Stimulated activated CD4-positive, alpha-beta T cell treated with anti-CD3 and anti-CD28 coated beads, TNF-alpha, amount 100 ng/mL, for 1 hour (primary cell): ENCODE measurements at places on chromosomes 5 and 9.

GRCh38 chr9:100222674-100223073, 123.6 kb downstream of the INVS start:
- no peak for DNase-seq

GRCh38 chr5:124438903-124439281, 307.5 kb downstream of the ZNF608 start:
- DNase-seq, result no peak

DNA sequence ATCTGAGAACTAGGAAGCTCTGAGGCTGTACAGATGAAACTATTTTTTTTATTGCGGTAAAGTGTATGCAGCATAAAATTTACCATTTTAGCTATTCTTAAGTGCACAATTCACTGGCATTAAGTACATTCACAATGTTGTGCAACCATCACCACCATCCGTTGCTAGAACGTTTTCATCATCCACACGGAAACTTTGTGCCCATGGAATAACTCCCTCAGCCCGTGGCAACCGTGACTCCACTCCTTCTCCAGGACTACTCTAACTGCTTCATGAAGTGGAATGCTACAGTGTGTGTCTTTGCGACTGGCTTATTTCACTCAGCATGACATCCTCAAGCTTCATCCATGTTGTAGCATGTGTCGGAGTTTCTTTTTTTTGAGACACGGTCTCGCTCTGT, 57.1 kb downstream of the COL23A1 start:
- DNase-seq, result no peak

GRCh38 chr5:147339313-147339712, 104.5 kb downstream of the STK32A start:
- no peak for DNase-seq

DNA sequence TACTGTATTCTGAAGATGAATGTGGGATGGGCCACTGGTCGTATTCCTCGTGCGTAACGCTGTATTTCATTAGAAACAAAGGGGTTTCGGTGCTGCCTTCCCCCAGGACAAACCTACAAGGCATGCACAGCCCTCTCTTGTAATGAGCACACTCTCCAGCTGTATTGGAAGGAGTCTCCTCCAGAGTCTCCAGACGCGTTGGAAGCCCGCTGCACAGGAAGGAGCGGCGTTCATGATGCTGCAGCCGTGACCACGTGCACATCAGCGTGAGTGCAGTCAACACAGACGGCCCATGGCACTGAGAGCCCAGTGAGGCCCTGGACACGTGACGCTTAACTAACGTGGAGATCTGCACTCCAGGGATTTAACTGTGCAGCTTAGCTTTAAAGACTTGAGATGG, 209.0 kb upstream of the IRX1 start:
- DNase-seq, result no peak

- no peak for DNase-seq
These were observed 901 bp downstream of the ACTL7B start for GRCh38 chr9:108854641-108855528.

- no peak for DNase-seq
These were observed 129.8 kb upstream of the IFNE start for GRCh38 chr9:21611891-21612290.

GRCh38 chr9:116939614-116940013, 252.5 kb downstream of the TRIM32 start:
- DNase-seq, result no peak

DNA sequence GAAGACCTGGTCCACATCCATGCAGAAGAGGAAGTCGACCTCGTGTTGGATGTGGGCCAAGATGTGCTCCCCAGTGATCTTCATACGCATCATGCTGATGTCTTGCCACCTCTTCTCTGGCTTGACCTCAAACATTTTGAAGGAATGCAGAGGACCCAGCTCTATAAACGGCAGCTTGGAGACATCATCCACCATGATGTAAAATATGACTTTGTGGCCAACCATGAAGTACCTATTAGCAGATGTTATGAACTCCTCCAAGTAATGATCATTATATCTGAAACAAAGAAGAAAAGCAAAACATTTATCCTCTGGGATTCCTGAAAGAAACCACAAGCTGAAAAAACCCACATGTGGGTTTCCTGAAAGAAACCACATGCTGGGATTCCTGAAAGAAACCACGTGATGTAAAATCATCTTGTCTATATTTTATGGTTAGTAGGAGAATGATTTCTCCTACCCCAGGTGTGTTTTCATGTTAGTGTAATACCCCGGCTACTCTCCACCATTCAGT, 52.3 kb downstream of the GGTA1 start:
- DNase-seq, result no peak

- no peak for DNase-seq
These were observed 107.8 kb upstream of the OSMR start for GRCh38 chr5:38737976-38738375.

DNA sequence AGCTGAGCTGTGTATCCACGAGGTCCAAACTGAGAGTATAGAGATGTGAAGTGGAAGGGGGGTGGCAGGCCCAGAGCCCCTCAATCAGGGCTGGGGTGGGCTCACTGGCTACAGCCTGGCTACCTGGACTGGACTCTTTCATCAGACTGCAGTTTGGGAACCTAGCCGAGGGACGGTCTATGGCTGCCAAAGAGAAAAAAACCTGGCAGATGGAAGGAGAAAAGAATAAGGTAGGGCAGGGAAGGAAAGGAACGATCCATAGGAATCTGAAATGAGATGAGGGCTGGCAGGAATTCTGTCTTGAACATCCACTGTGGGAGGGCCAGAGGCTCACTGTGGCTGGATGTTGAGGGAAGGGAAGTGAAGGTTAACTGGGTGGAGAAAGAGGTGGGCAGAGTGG, 224.4 kb upstream of the PANK3 start:
- no peak for DNase-seq

DNA sequence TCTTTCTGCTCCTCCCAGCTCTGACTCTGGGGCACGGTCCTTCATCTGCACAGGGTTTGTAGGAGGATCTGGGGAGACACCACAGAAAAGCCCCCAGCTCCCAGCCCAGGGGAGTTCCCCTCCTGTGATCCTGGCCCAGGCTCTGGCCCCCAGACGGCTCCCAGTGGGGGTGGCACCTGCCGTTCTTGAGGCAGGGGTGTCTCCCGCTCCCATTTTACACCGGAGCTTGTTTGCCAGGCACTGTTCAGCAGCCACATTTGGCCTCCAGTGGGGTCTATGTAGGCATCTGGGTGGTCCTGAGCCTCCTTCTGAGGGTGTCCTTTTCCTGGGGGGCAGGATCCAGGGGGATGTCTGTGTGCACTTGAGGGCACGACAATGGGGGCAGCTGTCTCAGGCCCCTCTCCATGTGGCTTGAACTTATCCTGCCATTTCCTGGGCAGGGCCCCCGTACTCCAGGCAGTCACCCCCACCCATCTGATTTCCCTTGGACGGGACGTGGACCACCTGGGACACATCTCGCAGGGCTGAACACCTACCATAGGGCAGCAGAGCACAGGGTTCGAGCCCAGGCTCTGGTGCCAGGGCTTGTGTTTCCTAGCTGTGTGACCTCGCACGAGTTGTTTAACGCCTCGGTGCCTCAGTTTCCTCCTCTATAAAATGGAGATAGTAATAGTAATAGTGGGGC, 275.0 kb upstream of the MVB12B start:
- no peak for DNase-seq

DNA sequence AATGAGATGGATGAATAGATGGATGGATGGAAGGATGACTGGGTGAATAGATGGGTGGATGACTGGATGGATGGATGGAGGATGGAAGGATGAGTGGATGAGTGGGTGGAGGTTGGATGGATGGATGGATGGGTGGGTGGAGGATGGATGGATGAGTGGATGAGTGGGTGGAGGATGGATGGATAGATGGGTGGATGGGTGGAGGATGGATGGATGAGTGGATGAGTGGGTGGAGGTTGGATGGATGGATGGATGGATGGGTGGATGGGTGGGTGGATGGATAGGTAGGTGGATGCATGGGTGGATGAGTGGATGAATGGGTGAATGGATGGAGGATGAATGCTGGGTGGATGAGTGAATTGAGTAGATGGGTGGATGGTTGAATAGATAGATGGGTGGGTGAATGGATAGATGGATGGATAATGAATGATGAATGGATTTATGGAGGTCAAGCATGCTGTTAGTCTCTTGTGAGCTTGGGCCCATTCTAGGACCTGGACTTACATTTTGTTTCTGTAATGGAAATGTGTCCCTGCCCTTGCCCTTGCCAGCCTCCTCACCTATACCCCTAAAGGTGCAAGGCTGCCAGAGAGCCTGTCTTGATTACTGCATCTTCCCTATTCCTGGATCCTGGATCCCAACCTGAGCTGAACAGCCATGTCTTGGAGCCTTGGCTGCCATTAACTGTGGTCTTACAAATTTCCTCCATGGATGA, 159.7 kb upstream of the NFIL3 start:
- no peak for DNase-seq
